GM12878 (cell line): ENCODE measurements at places on chromosomes 13 and 19. TPM values are rescaled to one million over a fixed set of nuclear protein-coding genes. Genes with fewer than 3 reads are reported as not detected.

The TPM4 gene
- 338 and 361 TPM in 2 replicates for total RNA-seq

The PDX1 gene
- total RNA-seq, result not detected in 2 replicates

The RB1 gene
- total RNA-seq, result 7.5 and 9.0 TPM in 2 replicates

The ZNF525 gene
- 11.9 and 14.1 TPM in 2 replicates for total RNA-seq

The NLRP9 gene
- not detected in 2 replicates for total RNA-seq

The THAP8 gene
- 1.7 and 2.4 TPM in 2 replicates for total RNA-seq

The GPC5 gene
- total RNA-seq, result 0.32 and 0.44 TPM in 2 replicates

The SLC10A2 gene
- not detected in 2 replicates for total RNA-seq

The KLK10 gene
- total RNA-seq, result not detected in 2 replicates

- H3K27me3 ChIP-seq, result no peaks in the 10 kb centered on the region
- H3K36me3 ChIP-seq, result 0 out of 2 replicates have a peak, but pooled peaks cover 2% of the 10 kb centered on the region
- H3K4me3 ChIP-seq, result no peak overlapping the region
These were observed 42.7 kb downstream of the BRD4 start for GRCh38 chr19:15289673-15290072.

- H3K4me1 ChIP-seq, result peaks cover 27% of the 10 kb centered on the region
- no peak overlapping the region for H3K4me3 ChIP-seq
- no peaks in the 10 kb centered on the region for H3K27me3 ChIP-seq
- no peak overlapping the region for H3K27ac ChIP-seq
- H3K36me3 ChIP-seq, result no peaks in the 10 kb centered on the region
These were observed 22.8 kb downstream of the RFX1 start for GRCh38 chr19:13983213-13983889.

DNA sequence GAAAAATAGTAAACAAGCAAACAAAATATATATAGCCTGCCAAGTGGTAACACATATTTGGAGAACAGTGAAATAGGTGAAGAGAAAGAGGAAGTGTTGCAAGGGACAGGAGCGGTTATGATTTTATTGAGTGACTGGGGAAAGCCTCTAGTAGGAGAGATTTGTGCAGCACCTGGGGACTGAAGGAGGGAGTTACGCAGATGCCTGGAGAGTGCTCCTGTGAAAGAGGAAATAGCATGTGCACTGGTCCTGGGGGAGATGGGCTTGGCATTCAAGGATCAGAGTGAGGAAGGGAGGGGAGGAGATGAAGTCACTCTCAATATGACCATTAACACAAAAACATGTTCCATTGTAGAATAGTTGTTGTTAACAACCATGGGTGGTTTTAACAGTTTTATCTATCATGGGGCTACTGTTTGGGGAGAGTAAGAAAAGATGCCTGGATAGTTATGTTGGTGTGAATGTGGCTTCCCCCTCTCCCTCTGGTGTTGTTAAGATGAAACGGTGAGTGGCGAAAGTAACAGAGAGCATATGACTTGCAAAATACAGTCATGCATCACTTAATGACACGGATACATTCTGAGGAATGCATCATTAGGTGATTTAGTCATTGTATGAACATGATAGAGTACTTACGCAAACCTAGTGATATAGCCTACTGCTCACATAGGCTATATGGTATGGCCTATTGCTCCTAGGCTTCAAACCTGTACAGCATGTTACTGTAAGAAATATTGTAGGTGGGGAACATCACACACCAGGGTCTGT is 251.7 kb upstream of the ARGLU1 start:
- H3K4me3 ChIP-seq, result no peak overlapping the region
- H3K4me1 ChIP-seq, result no peaks in the 10 kb centered on the region
- no peak overlapping the region for H3K27ac ChIP-seq
- H3K36me3 ChIP-seq, result no peaks in the 10 kb centered on the region
- H3K27me3 ChIP-seq, result no peaks in the 10 kb centered on the region

DNA sequence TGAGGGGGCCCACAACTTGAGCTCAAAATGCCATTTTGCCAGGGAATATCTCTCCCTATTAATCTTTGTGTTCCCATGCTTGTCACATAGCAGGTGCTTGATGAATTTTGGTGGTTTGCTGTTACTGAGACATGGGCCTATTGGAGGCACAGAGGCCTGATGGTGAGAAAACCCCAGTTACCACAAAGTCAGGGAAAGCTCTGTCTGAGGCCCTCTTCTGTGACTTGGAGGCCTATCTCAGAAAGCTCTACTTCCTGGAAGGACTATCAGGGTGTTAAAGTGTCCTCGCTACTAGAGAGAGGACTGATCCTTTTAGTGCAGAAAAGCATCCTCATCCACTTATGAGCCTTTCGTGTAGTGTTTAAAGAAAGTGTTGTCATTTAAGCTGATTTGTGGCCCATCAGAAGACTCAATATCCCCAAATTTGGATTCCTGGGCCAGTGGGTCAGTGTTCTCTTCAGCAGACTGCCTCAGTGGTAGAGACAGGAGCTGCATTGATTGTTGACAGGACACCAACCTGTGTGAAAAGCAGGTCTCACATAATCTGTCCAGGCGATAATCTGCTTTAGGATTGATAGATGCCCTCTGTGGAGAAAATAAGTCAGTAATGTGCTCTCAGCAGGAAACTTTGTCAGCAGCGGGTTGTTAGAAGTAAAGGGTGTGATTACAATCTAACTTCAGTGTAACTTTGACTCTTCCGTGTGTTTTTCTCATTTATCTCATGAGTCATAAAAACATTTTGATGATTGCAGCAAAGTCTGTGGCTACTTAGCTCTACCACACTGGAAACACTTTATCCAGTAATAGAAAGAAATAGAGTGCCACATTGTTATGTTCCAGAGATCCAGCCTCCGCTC is 121.0 kb downstream of the AKAP11 start:
- no peak overlapping the region for H3K4me3 ChIP-seq
- no peak for DNase-seq
- H3K4me1 ChIP-seq, result peaks cover 56% of the 10 kb centered on the region
- no peaks in the 10 kb centered on the region for H3K27me3 ChIP-seq

DNA sequence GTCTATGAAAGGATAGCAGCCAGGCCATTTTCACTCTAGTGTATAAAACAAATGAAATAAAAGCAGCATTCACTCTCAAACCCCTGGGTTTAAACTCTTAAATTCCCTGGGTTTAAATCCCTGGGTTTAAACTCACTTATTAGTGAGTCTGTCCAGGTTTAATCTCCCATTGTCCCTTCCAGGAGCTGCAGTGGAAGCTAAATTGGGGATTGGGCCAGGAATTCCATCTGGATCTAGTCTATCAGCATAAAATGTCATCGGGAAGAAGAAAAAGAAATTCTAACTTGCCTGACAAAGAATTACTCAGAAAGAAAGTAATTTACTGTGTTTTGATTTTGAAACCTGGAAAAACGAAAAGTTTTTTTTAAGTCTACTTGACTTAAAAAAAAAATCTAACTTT is 54.8 kb downstream of the FRY start:
- H3K36me3 ChIP-seq, result no peaks in the 10 kb centered on the region
- DNase-seq, result no peak
- no peak overlapping the region for H3K4me3 ChIP-seq
- no peaks in the 10 kb centered on the region for H3K4me1 ChIP-seq
- no peak overlapping the region for H3K27ac ChIP-seq

DNA sequence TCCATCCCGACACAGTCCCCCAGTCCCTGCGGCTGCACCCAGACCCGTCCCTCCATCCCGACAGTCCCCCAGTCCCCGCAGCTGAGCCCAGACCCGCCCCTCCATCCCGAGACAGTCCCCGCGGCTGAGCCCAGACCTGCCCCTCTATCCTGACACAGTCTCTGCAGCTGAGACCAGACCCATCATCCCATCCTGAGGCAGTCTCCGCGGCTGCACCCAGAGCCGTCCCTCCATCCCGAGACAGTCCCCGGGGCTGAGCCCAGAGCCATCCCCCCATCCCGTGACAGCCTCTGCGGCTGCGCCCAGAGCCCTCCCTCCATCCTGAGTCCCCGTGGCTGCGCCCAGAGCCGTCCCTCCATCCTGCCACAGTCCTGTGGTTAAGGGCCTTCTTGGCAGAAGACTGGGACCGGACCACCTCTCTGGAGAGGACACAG is 28.8 kb upstream of the TMEM255B start:
- H3K36me3 ChIP-seq, result no peaks in the 10 kb centered on the region
- no peak for DNase-seq
- H3K4me3 ChIP-seq, result no peak overlapping the region
- H3K4me1 ChIP-seq, result no peaks in the 10 kb centered on the region
- H3K27ac ChIP-seq, result no peak overlapping the region

DNA sequence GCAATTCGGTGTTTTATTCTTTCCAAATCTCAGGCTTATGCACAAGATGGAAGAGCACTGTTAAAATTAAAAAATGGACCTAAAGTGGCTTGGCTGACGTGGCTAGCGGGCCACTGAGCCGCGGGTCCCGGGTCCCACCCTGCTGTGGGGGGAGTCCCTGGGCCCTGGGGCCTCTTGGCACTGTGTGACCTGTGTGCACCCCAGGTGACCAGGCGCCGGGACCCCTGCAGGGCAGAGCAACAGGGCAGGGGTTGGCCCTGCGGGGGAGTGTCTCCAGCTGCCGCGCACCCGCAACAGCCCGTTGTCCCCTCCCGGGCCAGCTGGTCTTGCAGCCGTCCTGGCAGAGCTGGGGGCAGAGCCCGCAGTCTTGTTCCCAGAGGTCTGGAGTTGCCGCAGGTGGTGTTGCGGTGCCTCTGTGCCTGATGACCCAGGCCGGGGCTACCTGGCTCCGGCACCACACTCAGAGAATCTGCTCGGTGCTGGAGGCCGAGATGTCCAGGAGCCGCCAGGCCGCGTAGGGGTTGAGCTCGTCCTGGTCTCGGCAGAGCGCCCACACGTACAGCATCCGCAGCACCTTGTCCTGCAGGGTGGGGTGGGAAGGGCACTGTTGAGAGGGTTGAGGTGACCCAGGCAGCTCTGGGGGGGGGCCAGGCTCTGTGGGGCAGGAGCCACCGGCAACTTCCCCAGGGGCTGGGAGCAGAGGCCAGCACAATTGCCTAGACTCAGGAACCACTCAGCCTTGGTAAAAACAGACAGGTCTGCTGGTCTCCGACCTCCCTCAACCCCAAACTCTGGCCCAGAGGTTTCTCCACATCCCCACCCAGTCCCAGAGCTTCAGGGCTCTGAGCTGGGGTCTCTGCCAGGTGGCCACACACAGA is 1.0 kb upstream of the CTXN1 start:
- no peaks in the 10 kb centered on the region; the same call in 1 of the 2 replicates for H3K4me1 ChIP-seq
- no peak overlapping the region for H3K4me3 ChIP-seq
- no peaks in the 10 kb centered on the region for H3K27me3 ChIP-seq
- DNase-seq, result no peak

DNA sequence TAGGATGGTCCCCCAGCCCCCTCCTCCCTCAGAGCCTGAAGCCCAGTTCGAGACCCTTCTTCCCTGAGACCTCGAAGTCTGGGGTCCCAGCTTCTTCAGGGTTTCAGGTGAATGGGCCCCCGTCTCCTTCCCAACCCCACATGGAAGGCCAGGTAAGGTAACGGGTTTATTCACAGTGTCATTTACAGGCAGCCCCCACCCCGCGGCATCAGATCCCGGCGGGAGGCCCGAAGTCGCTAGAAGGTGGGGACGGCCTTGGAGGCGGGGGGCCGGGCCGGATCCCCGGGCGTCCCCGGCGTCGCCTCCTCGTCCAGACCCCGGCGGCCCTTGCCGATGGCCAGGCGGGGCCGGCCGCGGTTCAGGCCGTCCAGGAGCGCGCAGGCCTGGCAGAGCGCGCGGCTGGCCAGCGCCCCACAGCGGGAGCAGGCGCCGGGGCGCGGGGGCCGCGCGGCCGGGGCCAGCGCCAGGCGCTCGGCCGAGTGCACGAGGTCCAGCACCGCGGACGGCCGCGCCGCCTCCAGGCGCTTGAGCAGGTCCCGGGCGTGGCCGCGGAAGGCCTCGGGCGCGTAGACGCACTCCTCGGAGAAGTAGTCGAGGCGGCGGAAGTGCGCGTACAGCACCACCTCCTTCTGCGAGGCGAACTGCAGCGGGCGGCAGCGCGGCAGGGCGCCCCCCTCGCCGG is 9.7 kb downstream of the CTU1 start:
- H3K4me3 ChIP-seq, result no peak overlapping the region
- H3K36me3 ChIP-seq, result peaks cover 6% of the 10 kb centered on the region; the same call in 1 of the 2 replicates
- H3K27me3 ChIP-seq, result no peaks in the 10 kb centered on the region
- no peak overlapping the region for H3K27ac ChIP-seq
- no peak for DNase-seq

- H3K36me3 ChIP-seq, result no peaks in the 10 kb centered on the region
- H3K4me3 ChIP-seq, result no peak overlapping the region
- no peaks in the 10 kb centered on the region for H3K27me3 ChIP-seq
- H3K27ac ChIP-seq, result no peak overlapping the region
- no peak for DNase-seq
These were observed 1342.5 kb upstream of the SLC10A2 start for GRCh38 chr13:104408733-104409132.

GRCh38 chr19:15463861-15464371 is 428 bp downstream of the RASAL3 start:
- peak overlapping the region; percentile 93 for H3K4me3 ChIP-seq
- peaks cover 17% of the 10 kb centered on the region for H3K36me3 ChIP-seq
- DNase-seq, result no peak
- H3K27me3 ChIP-seq, result no peaks in the 10 kb centered on the region

DNA sequence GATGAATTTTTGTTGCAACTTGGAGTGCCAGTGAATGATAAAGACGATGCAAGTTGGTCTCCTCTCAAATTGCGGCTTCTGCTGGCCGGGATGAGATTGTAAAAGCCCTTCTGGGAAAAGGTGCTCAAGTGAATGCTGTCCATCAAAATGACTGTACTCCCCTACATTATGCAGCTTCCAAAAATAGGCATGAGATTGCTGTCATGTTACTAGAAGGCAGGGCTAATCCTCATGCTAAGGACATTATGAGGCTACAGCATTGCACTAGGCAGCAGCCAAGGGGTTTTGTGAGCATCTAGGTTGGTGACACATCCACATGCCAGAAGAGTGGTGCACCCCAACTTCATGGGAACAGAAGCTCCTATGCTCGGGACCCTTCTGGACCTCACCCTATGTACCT is 22.2 kb upstream of the KLF5 start:
- H3K4me1 ChIP-seq, result no peaks in the 10 kb centered on the region
- H3K27me3 ChIP-seq, result no peaks in the 10 kb centered on the region
- H3K4me3 ChIP-seq, result no peak overlapping the region
- H3K27ac ChIP-seq, result no peak overlapping the region

GRCh38 chr13:90375851-90376250 is 971.6 kb upstream of the MIR17HG start:
- no peak overlapping the region for H3K4me3 ChIP-seq
- DNase-seq, result no peak
- H3K27ac ChIP-seq, result no peak overlapping the region
- H3K27me3 ChIP-seq, result no peaks in the 10 kb centered on the region

DNA sequence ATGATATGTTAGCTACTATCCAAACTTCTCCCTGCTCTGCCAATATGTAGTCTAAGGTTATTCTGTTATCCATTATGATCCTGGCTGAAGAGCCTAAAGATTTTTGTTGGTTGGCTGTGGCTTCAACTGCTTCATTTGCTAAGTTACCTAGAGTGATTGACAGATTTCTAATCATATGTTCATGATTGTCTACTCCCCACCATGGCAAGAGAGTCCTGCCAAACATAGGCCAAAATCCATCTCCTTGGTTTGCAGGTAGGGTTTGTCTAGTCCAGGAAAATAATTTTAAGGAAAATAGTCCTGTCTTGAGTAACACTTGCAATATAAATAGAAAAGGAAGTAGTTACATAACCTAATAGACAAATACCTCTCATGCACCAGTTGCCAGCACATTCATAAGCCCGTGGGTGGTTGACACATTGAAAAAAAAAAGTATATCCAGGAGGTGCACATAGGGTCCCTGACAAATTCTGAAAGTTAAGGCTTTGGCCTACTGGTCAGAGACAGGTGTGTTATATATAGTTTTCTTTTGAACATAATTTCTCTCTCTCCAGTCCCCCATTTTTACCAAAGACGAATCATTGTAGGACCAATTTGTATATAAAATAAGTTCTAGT is 5.4 kb upstream of the CBY2 start:
- DNase-seq, result peak; percentile 64
- peak overlapping the region; percentile 98 for H3K27ac ChIP-seq
- no peaks in the 10 kb centered on the region for H3K36me3 ChIP-seq
- H3K4me3 ChIP-seq, result peak overlapping the region; percentile 66

GRCh38 chr19:40165362-40165937 is 25.8 kb upstream of the MAP3K10 start:
- DNase-seq, result no peak
- peaks cover 19% of the 10 kb centered on the region for H3K4me1 ChIP-seq
- no peak overlapping the region for H3K27ac ChIP-seq
- no peak overlapping the region; the same call in 1 of the 2 replicates for H3K4me3 ChIP-seq
